ENCODE measurements at places on chromosomes 3 and 15.

- DNase-seq, result no peak
Observed at GRCh38 chr15:60568301-60568742, 89.4 kb upstream of the ICE2 start.

DNA sequence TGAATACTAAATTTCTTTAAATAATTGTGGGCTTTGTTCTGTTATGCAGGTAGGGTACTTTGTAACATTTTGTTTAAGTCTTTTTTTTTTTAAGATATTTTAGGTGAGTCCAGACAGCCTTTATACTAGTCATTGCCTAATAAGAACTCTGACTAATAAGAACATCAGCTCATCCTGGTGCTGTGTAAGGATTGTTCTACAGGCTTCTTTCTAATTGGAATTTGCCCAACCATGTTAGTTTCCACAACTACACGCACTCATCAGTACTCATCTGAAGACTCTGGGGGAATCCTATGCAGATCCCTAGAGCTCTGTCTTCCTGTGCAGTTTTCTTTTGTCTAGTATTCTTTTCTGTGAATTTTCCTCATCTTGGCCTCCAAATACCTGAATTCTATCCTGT lies 741.8 kb downstream of the IGSF11 start:
- DNase-seq, result no peak

GRCh38 chr3:117651246-117651645 lies 941.7 kb downstream of the TUSC7 start:
- no peak for DNase-seq

- DNase-seq, result no peak
Observed at GRCh38 chr3:104388619-104389018, 978.1 kb upstream of the ALCAM start.

GRCh38 chr15:68637767-68638404 lies 59.1 kb downstream of the CORO2B start:
- DNase-seq, result no peak

DNA sequence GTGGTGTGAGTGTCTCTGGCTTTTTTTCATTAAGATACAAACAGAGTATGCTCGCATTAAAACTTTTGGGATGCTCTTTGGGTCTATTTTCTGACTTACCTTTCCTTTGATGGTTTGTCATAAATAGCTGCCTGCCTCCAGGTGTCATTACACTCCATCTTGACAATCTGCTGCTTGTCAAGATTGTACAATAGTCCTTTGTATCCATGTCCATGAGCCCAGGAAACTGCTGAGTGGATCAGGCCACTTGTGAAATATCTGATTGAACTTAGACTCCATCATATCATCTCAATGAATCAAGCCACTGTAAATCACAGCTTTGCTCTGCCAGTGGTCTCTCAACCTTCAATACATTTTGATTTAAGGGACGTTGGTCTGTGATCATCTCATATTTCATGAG lies 135.2 kb downstream of the ECT2 start:
- no peak for DNase-seq

DNA sequence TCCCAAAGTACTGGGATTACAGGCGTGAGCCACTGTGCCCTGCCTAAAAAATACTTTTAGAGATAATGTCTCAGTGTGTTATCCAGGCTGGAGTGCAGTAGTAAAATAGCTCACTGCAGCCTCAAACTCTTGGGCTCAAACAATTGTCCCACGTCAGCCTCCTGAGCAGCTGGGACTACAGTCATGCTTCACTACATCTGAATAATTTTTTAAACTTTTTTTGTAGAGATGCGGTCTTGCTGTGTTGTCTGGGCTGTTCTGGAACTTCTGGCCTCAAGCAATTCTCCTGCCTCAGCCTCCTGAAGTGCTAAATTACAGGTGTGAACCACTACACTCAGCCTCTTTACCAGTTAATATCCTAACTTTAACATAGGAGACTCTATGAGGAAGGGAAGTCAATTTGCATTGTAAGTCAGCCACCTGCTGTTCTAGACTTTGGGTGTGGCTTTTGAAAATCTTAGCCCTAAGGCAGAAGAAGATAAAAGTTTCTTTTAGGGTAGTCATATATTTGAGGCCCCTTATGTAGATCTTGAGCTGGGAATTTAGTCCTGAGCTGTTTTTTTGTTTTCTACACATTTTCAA lies 78.2 kb upstream of the RASGRP1 start:
- DNase-seq, result no peak

- no peak for DNase-seq
Observed at GRCh38 chr15:71373917-71374316, 258.6 kb downstream of the THSD4 start.

DNA sequence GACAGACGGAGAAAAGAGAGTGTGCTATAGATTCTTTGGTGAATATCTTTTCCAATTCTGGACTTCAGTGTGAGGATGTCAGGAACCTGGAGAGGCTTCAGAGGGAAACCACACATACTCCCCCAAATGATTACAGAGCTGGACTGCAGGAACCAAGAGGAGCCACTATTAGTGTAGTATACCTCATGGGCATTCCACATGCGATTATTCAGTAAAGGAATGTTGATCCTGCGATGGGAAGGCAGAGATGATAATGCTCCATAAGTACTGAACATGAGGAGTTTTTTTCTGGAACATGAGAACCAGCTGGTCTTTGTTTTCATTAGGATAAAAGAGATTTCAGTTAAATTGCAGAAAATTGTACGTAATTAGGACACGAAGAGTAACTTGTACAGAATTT lies 18.7 kb downstream of the STARD9 start:
- no peak for DNase-seq

DNA sequence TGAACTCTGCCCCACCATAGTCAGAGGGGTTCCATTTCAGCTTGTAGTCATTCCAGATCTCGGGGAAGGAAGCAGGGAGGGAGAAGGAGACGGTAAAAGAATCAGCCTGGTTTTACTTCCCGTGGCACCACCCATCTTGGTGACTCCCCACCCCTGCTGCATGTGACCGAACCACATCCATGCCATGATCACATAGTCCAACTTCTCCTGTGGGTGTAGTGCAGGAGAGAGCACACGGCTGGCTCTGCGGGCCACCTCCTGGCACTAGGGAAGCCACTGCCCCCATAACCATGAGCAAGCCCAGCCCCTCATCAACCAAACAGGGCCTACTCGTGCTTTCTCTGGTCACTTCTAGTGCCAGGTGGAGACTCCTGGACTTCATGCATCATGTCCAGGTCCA lies 3.7 kb downstream of the CHRNA3 start:
- no peak for DNase-seq

DNA sequence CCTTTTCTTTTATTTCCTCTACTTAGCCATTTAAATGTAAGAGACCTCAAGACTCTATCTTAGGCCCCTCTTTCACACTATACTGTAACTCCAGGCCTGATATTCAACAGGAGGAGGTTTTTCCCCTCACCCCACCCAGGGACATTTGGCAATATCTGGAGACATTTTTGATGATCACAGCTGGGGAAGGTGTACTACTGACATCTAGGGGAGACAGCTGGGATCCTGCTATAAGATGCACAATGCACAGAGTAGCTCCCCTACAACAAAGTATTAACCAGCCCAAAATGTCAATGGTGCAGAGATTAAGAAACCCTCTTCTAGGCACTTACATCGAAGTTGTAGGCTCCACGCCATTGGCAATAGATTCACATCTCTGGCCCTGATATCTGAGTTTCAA lies 517.5 kb upstream of the UBE2E2 start:
- no peak for DNase-seq

DNA sequence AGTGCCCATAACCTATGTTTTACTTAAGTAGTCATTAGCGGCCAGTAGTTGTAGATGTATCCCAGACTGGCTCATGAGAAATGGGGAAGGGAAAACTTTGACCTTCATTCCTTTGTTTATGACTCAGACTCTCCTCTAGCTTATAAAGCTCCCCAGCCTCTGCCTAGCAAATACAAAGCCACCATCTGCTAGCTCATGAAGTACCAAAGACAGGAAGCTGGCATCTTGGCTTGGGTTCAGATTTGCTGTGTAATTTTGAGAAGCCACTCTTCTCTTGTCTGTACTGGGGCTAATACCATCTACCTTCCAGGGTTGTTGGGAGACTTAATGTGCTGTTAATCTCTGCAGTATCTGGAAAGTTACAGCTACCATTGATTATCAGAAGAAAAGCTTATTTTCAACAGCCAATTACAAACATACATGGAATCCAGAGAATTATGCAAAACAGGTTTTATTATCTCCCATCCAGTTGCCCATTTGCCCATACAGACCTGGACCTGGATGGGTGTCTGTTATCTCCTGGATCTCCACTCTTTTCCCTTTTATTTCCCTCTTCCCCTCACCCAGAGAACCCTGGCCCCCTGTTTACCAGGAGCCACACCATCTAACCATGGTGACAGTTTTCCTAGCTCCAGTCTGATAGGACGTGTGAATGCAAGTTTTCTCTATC lies 153.8 kb downstream of the SEMA6D start:
- DNase-seq, result peak; percentile 24

- peak; percentile 43 for DNase-seq
Observed at GRCh38 chr3:115760716-115761115, 137.4 kb downstream of the GAP43 start.

- DNase-seq, result no peak
Observed at GRCh38 chr3:175260145-175260794, 401.1 kb downstream of the NAALADL2 start.

- no peak for DNase-seq
Observed at GRCh38 chr15:63834500-63835210, 907 bp upstream of the HERC1 start.

DNA sequence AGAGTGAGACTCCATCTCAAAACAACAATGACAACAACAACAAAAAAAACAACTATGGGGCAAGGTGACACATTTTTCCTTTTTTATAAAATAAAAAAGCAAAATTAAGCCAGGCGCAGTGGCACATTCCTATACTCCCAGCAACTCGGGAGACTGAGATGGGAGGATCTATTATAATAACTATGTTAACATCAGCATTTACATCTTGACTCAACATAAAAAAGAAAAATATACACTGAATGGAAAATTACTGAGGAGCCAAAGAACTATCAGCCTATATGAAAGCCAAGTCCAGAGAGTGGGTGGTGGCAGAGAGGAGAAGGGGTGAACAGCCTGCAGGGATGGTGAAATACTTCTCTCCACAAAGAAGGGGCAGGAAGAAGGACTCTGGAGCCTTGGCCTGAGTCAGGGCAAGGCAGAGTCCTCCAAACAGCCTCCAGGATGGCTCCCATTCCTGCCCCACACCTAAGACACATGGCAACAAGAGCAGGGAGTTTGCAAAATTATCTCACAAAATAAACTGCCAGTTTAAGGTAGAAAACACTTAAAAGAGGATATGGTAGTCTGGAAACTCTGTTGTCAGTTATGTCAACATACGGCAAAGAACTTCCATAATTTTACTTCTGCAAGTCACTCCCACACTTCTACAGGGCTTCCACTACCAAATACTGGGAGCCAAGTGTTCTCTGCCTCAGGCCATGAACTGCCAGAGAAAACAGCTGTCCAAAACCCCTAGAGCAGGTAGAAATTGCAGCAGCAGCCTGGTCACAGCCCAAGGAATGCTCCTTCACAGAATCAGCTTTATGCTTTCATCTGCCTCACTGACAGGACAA lies 25.9 kb downstream of the HSPBAP1 start:
- DNase-seq, result no peak

DNA sequence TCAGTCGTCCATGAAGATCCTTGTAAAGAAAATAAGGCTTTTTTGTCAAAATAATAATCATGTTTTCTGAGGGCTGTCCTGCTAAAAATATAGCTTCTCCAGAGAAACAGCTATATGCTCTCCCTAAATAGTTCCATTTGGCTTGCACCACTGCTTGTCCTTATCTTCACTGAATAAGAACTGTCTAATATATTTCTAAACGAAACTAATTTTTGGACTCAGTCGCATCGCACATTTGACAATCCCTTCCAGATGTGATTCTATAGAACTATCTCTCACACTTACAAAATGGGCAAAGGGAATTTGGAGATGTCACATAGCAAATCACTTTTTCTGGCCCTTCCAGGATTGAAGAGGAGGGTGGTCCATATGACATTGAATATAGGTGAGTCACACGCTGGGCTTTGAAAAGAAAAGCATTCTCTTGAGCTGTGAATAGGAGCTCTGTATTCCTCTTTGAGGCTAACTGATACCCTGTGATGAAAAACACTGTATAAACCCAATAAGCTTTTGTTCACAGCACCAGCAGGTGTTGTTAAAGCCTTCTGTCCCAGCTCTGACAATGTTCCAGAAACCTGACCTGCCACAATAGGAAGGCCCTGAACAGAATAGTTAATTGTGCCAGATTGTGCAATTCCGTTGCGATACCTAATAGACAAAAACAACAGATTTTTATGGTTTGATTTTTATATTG lies 1144.2 kb downstream of the ROBO2 start:
- DNase-seq, result peak; percentile 84

GRCh38 chr3:159919873-159920272 lies 68.8 kb upstream of the IL12A start:
- DNase-seq, result no peak

DNA sequence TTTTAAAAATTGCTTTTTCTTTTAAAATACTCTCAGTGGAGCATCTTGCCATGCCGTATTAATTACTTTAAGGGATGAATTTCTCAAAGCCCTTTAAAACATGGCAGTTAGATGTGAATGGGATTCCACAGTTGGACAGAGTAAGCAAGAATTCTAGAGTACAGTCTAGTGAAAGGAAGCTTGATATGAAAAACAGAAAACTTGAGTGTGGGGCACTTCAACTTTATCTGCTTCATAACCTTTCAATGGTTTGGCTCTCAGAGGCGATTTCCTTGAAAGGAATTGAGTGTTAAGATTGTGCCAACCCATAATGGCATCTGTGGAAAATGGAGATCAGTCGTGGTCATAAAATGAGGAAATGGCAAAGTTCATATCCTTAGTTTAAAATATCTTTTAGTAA lies 127.7 kb upstream of the SAMMSON start:
- DNase-seq, result no peak

DNA sequence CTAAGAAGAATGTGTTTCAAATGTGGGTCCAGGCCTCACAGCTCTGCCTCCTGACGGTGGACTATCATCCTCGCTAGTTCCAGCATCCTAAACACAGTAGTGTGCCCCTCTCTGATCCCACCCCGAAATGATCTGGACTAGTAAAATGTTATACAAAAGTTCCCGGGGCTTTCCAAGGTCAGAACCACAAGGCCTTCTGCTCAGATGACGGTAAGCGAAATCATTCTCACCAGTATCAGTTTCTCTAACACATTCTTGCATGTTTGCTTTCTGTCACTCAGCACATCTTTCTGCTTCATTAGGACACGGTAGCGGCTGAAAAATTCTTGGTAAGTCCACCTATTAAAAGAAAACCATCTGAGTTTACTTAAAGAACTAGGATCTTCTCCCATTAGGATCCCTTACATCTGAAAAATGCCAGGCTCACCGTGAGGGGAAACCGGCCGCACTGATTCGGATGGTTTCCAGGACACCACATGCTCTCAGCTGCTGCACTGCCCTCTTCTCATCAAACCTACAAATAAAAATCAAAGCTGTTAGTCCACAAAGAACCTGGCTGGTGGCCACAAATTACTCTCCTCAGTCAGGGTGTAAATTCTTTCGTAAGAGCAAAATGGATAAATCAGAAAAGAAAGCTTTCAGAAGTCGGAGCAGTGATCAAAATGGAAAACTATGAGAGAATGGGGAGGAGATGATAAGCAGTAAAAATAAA lies 83.9 kb upstream of the MYO5C start:
- DNase-seq, result no peak

DNA sequence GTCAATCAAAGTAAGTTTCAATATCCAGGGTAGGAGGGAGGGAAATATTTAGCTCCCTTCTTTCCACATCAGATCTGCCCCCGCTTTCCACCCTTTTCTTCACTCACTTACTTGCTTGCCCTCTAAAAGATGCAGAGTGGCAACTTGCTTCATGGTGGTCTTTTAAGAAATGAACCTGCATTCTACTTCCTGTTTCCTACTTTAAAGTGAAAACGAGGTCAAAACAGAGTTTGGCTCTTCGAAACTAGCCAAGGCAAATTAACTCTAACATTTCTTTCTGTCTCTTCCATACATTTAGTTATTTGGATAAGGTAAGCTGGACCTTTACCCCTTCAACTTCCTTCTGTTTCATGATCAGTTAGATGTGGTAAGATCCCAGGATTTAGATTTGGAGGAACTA lies 34.2 kb upstream of the PEX5L start:
- DNase-seq, result no peak
